ENCODE measurements at places on chromosomes 12 and 14. TPM values are rescaled to one million over a fixed set of nuclear protein-coding genes. Genes with fewer than 3 reads are reported as not detected.

OASL gene
- total RNA-seq: 0.33 TPM

MYRFL gene
- 1.0 TPM for total RNA-seq

WIF1 gene
- total RNA-seq: 284 TPM

PRH1 gene
- 117 TPM for total RNA-seq

SLC17A8 gene
- 3.6 TPM for total RNA-seq

ADIPOR2 gene
- 48.8 TPM for total RNA-seq

PGF gene
- 11.8 TPM for total RNA-seq

KRT82 gene
- not detected for total RNA-seq

PLEK2 gene
- total RNA-seq: 3.0 TPM

HCAR2 gene
- 2.1 TPM for total RNA-seq

BATF gene
- total RNA-seq: 2.1 TPM

MYH6 gene
- 0.49 TPM for total RNA-seq

PARPBP gene
- 10.6 TPM for total RNA-seq

Measured in camera-type eye (tissue), 1 donor.